SK-N-SH treated with all-trans-retinoic acid at 6 μM for 48 hours (cell line): ENCODE measurements at places on chromosomes 7 and 10.
A peak's percentile ranks its signal among the peaks of the same experiment; 100 is the strongest.

- no peak for ATAC-seq
Observed at GRCh38 chr7:35259523-35259908, 5.6 kb upstream of the TBX20 start.

DNA sequence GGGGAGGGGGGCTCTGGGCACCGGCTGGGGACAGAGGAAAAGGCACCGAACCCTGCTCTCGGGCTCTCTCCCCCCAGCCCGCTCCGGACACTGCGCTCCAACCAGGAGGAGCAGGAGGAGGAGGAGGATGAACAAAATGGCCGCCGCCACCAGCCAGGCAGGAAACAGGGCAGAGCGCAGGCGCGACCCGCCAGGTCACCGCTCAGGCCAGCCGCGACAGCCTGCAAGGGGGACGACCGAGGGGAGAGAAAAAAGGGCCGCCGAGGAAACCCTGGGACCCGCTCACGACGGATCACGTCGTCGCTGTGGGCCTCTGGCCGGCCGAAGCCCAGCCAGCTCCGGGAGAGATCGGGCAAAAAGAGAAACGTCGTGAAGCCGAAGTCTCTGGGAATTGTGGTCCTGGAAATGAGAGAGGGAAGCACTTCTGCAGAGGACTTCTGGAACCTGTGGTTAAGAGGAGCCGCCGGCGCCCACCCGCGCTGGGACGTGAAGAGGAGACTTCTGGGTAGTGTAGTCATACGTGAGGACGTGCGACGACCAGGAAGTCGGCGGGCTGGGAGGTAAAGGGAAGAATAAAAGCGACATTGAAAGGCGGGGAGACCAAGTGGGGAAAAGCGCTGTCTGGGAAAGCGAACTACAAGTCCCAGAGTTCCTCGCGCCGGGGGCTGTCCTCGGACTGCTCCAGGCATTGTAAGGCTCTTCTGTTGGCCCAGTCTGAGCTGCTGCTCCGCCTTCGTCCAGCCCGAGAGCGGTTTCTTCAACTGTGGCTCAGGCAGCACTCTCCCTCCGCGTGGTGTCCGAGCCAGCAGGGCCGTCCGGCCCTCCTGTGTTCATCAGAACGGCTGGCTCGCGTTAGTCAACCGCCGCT is at the start of gene TIAL1:
Gene TIAL1, minus strand, starts transcription at position 428 of the 868 bp plus-strand sequence. CDS start 499 bp downstream, outside the sequence.
- ATAC-seq, result peak; percentile 95

DNA sequence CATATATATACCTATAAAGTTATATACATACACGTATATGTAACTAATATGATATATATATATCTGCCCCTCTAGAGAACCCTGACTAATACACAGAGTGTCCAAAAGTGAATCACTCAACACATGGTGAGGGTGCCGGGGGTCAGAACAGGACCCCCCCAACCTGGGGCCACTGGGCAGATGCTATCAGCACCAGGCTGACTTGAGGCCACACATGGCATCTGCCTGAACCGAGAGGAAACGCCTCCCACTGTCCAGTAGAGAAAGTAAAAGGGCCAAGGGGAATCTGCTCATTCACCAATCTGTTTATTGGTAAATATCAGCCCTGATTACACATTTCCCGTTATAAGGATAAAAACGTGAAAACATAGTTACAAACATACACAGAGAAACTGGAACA is 218.3 kb downstream of the PTPRN2 start:
- ATAC-seq, result no peak

DNA sequence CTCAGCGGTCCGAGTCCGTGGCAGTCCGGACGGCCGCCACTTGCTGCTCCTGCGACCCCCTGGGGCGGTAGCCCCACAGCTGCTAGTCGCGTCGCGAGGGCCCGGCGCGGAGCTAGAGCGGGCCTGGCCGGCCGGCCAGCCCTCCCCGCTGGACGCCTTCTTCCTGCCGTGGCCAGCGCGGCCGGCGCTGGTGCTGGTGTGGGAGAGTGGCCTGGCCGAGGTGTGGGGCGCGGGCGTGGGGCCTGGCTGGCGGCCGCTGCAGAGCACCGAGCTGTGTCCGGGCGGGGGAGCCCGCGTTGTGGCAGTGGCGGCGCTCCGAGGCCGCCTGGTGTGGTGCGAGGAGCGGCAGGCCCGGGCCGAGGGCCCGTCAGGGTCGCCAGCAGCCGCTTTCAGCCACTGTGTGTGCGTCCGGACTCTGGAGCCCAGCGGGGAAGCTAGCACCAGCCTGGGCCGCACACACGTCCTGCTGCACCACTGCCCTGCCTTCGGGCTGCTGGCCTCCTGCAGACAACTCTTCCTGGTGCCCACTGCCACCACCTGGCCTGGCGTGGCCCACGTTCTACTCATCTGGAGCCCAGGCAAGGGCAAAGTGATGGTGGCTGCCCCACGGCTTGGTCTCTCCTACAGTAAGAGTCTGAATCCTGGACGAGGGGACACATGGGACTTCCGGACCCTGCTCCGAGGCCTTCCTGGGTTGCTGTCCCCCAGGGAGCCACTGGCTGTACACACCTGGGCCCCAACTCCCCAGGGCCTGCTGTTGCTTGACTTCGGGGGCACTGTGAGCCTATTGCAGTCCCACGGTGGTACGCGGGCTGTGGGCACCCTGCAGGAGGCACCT is 631 bp downstream of the HPS6 start:
- peak; percentile 43 for ATAC-seq

GRCh38 chr10:113879691-113880090 is 25.2 kb downstream of the NHLRC2 start:
- no peak for ATAC-seq

DNA sequence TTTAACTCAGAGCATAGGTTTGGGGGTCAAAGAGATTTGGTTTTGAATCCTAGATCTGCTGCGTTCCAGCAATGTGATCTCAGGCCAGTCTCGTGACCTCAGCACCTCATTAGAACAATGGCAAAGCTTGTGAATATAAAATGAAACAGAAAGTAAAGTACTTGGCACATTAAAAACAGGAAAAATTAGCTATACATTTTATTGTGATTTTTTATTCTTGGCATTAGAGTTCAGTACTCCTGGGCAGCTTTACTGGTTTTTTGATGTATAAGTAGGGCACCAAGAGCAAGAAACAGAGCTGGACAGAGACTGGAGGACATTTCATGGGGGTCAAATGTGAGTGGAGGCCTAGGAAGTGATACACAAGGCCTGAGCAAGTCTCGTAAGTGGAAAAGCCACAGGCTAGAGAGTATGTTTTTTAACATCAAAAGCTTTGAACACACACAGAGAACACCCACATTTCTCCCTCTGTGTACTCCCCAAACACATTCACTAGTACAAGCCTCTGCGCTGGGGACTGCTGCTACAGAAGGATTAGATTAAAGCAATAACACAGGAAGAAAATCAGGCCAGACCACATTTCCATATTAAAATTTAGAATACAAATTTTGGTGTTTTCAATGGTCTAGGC is 157.2 kb upstream of the SLC25A13 start:
- ATAC-seq, result no peak

DNA sequence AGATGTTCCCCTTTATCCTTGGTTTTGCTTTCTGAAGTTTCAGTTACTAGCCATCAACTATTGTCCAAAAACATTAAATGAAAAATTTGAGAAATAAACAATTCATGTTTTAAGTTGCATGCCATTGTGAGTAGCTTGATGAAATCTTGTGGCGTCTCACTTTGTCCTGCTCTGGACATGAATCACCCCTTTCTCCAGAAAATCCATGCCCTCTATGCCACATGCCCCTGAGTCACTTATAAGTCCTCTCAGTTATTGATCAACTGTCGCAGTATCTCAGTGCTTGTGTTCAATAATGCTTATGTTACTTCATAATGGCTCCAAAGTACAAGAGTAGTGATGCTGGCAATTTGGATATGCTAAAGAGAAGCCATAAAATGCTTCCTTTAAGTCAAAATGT is 208.0 kb upstream of the FERD3L start:
- ATAC-seq, result no peak

DNA sequence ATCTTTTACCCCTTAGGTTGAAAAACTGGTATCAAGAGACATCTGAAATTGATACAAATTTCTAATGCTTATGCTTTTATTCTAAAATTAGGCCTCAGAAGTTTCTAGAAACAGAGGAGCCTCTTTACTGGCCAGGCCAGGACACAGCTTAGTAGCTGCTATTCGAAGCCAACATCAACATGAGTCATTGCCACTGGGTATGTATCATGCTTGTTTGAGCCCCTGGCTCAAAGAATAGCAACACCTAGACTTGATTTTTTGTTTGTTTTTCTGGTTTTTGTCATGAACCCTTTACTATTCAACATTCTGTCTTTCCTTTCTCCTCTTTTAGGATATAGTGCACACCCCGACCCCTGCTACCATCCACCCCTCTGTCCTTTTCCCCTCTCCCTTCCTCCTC is 90.9 kb upstream of the STK17A start:
- ATAC-seq, result peak; percentile 66; the same call in 2 of the 3 replicates
